Activated CD8-positive, alpha-beta T cell treated with anti-CD3 and anti-CD28 coated beads for 36 hours (primary cell): ENCODE measurements at places on chromosomes 13 and 19. TPM values are rescaled to one million over a fixed set of nuclear protein-coding genes. Genes with fewer than 3 reads are reported as not detected.
A peak's percentile ranks its signal among the peaks of the same experiment; 100 is the strongest.

The FCAR gene
- not detected for total RNA-seq

DNA sequence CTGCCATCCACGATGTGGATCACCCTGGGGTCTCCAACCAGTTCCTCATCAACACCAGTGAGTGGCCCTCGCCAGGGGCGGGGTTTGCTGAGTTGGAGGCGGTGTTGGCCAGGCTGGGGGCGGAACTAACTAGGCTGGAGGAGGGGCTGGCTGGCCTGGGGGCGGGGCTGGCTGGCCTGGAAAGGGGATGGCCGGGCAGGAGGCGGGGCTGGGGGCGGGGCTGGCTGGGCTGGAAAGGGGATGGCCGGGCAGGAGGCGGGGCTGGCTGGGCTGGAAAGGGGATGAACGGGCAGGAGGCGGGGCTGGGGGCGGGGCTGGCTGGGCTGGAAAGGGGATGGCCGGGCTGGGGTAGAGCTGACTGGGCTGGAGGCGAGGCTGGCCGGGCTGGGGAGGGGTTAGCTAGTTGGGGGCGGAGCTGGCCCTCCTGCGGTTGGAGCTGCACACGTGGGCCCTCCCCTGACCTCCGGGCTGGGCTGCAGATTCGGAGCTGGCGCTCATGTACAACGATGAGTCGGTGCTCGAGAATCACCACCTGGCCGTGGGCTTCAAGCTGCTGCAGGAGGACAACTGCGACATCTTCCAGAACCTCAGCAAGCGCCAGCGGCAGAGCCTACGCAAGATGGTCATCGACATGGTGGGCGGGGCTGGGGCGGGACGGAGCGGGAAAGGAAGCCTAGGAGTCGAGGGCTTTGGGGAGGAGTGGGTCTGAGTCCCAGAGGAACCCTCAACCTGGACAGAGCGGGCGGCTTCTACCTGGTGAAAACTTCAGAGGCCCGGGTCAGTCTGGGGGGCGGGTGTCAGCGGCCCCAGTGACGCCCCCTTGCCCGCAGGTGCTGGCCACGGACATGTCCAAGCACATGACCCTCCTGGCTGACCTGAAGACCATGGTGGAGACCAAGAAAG is 41.0 kb downstream of the PDE4A start:
- H3K27me3 ChIP-seq, result no peaks in the 10 kb centered on the region
- peaks cover 10% of the 10 kb centered on the region for H3K36me3 ChIP-seq
- no peak overlapping the region for H3K4me3 ChIP-seq
- no peak overlapping the region for H3K27ac ChIP-seq
- peak; percentile 95 for DNase-seq

- no peak overlapping the region for H3K4me3 ChIP-seq
- H3K27ac ChIP-seq, result no peak overlapping the region
- no peak for DNase-seq
- H3K36me3 ChIP-seq, result no peaks in the 10 kb centered on the region
- H3K4me1 ChIP-seq, result no peaks in the 10 kb centered on the region
Observed at GRCh38 chr13:67916650-67917049, 686.5 kb upstream of the PCDH9 start.

GRCh38 chr13:70520275-70521036 is 412.2 kb upstream of the KLHL1 start:
- DNase-seq, result no peak
- no peak overlapping the region for H3K27ac ChIP-seq
- H3K27me3 ChIP-seq, result no peaks in the 10 kb centered on the region
- no peak overlapping the region for H3K4me3 ChIP-seq
- H3K4me1 ChIP-seq, result no peaks in the 10 kb centered on the region

DNA sequence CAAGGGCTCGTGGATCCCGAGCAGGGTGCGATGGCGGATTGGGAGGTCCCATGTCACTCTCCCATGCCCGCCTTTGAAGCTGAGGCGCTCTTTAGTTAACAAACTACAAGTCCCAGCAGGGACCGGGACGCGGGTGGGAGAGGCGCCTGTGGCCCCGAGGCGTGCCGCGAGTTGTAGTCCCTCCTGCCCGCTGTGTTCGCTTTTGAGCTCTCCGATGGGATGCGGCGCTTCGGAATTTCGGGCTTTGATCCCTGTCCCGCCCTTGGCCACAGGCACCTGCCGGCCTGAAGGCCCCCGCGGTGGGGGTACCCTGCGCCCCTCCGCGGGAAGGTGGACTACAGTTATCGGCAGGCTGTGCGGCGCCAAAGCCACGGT is 11.0 kb downstream of the CYTH2 start:
- H3K4me1 ChIP-seq, result peaks cover 23% of the 10 kb centered on the region
- peak; percentile 59 for DNase-seq
- H3K27me3 ChIP-seq, result no peaks in the 10 kb centered on the region
- H3K27ac ChIP-seq, result peak overlapping the region; percentile 75
- peaks cover 2% of the 10 kb centered on the region for H3K36me3 ChIP-seq
- H3K4me3 ChIP-seq, result peak overlapping the region; percentile 77

The MTMR6 gene
- total RNA-seq, result 11.3 TPM
